NCI-H1436 (cell line): ENCODE measurements at places on chromosomes 7 and 10.

DNA sequence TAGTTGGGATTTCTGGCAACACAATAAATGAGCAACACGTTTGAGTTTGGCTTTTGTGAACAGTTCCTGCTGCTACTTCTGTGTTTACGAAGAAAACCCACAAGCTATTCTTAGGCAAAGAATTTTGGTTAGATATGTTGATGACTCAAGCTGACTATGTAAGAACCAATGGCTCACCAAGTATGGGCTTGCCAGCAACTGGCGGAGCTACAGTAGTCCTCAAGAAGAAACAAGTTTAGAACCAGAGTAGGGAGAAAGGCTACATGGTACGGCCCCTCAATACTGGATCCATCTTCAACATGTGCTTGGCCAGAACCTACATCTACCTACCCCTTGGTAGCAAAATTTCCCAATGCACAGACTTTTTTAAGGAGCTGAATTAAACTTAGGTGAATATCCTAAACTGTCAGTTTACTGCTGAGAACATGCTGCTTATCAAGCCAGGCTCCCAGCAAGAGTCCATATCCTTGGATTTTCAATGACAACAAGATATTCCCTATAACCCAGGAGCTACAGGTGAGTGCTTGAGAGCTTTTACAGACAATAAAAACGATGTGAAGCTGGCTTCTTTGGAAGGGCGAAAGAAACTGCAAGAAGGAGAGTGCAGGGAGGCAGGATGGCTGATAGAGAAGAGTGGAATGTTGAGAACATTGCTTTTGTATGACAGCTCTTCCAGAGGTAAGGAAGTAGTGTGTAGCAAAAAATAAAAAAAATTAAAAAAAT lies 74.3 kb upstream of the ASAH2 start:
- DNase-seq = no peak

DNA sequence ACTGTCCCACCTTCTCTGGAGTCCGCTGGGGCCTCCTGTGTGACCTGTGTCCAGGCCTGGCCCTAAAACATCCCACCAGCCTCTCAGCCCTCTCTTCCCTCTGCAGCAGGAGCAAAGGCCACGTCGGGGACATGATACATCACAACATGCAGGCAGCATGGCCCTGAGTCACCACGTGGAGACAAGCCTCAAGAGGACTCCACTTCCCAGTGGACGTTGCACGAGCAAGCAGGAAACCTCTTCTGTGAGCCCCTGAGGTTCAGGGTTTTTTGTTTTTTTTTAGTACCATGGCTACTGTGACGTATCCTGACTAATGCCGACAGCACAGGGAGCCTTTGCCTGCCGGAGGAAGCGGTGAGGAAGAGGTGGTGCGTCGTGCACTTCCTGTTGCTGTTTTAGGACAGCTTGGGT lies 165.9 kb downstream of the DNAJB6 start:
- DNase-seq = no peak

- peak; percentile 76 for DNase-seq
Measured at GRCh38 chr10:117967149-117967650, 79.5 kb downstream of the RAB11FIP2 start.

DNA sequence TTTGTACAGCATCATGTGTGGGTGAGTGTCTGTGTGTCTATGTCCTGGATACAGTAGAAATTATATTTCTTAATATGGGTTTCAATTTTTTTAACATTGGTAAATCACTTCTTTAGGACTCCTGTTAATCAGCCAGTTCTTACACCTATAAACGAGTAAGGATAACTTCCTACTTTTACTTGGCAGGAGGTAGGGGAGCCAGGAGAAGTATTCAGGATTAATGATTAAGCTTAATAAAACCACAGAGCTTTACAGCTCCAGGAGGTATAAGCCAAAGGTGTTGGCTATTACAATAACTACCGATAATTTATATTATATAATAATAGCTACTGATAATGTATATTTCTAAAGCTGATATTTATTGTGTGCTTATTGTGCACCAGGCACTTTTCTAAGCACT lies 1.7 kb upstream of the FAM3C start:
- no peak for DNase-seq

DNA sequence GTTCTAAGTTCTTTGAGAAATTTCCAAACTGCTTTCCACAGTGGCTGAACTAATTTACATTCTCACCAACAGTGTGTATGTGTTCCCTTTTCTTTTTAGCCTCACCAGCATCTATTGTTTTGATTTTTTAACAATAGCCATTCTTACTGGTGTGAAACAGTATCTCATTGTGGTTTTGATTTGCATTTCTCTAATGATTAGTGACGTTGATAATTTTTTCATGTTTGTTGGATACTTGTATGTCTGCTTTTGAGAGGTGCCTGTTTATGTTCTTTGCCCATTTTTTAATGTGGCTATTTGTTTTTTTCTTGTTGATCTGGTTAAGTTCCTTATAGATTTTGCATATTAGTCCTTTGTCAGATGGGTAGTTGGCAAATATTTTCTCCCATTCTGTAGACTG lies 191.4 kb downstream of the AGMO start:
- DNase-seq = no peak
